ENCODE measurements at places on chromosomes 1 and 21. TPM values are rescaled to one million over a fixed set of nuclear protein-coding genes. Genes with fewer than 3 reads are reported as not detected.

The FMOD gene
- 132 TPM for total RNA-seq

GRCh38 chr1:2391931-2392509 is 379 bp downstream of the RER1 start:
- DNase-seq, result no peak

- no peak for DNase-seq
Observed at GRCh38 chr1:93554883-93555872, 107.3 kb downstream of the FNBP1L start.

The LEFTY1 gene
- total RNA-seq, result not detected

The MLLT11 gene
- 1.3 TPM for total RNA-seq

- DNase-seq, result no peak
Observed at GRCh38 chr1:232218955-232219865, 410.7 kb downstream of the SIPA1L2 start.

DNA sequence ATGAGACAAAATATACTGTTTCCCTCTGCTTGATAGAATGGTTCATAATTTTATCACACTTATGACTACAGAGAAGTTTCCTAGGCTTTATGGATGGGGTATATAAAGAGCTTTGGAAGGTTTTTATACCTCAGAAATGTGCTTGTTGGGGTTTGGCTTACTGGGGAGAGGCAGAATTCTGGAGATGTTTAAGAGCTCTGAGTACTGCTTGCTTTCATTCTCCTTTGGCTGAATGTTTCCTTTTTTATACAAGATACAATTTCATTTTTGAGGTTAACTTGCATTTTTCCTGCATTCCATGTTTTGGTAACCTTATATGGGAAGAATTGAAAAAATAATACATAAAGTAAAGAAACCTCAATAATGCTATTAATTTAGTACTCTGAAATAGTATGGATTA is 157.7 kb upstream of the COL11A1 start:
- no peak for DNase-seq

The CNKSR1 gene
- 2.2 TPM for total RNA-seq

The BTBD19 gene
- 7.0 TPM for total RNA-seq

The KCTD3 gene
- total RNA-seq, result 100.0 TPM

- no peak for DNase-seq
Observed at GRCh38 chr1:205477121-205477758, 21.4 kb upstream of the BLACAT1 start.

- DNase-seq, result no peak
Observed at GRCh38 chr1:43539726-43540434, 9.2 kb downstream of the PTPRF start.

DNA sequence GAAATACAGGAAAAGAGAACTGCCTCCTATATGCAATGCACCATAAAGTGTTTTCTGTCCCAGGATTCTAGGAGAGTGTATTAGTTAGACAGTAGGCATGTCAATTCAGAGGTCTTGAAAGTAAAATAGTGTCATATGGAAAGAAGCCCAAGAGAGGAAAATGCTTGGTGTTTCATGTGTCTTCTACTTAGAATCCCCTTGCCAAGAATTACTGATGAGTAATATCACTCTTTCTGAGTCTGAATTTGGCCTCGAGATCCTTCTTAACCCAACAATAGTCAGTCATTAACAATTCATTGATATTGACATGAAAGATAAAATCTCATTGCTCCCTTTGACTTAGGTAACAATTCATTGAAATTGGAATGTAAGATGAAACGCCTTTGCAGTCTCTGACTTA is 972.2 kb downstream of the TTLL7 start:
- no peak for DNase-seq

DNA sequence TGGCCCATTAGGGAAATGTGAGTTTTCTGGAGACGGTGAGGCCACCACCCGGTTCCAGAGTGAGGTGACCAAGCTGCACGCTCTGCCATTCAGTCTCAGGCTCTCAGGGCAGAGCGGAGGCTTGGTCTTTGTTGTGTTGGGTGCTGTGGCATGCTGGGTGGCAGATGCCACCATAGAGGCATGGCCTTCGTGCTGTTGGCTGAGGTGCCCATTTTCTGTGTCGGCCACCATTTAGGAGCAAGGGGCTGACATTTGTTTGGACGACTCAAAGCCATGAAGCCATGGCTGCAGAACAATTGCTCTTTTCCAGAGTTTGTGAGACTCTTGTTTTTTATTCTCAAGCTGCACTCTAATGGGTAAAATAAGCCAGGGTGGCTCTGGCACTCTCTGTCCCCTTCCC is 36.8 kb upstream of the PWP2 start:
- DNase-seq, result no peak

DNA sequence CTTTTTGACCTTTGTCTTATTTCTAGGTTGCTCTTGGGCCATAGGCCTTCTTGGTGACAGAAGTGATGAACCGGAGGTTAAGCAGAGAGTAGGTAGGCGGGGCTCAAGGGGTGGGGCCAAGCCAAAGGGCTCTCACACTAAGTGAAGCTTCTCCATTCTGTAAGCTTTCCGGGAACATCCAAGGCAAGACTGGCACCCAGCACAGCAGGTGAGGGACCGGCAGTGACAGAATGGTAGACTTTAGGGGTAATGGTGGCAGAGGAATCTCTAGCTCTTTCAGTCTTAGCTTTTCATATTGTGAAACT is at the start of gene TNFAIP8L2:
TSS of gene TNFAIP8L2 (plus strand) at position 135 of the 305 bp plus-strand sequence. CDS start 2,049 bp downstream, outside the sequence.
- no peak for DNase-seq

DNA sequence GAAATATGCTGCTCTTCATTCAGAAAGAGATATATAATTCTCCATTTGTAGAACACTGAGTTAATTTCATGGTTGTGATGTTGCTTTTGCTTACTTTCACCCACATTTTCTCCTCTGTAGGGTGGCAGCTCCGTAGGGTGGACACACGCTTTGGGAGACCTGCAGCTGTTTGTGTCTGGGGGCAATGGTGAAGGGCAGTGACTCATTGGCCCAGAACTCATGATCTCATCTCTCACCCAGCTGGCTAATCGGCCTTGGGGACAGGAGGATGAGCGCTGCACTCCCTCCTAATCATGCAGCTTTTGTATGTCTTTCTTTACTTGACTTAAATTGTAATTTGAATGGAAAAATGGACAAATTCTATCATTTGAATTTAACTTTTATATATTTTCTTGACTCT is 9.6 kb downstream of the DISC1 start:
- DNase-seq, result no peak

The INAVA gene
- not detected for total RNA-seq

DNA sequence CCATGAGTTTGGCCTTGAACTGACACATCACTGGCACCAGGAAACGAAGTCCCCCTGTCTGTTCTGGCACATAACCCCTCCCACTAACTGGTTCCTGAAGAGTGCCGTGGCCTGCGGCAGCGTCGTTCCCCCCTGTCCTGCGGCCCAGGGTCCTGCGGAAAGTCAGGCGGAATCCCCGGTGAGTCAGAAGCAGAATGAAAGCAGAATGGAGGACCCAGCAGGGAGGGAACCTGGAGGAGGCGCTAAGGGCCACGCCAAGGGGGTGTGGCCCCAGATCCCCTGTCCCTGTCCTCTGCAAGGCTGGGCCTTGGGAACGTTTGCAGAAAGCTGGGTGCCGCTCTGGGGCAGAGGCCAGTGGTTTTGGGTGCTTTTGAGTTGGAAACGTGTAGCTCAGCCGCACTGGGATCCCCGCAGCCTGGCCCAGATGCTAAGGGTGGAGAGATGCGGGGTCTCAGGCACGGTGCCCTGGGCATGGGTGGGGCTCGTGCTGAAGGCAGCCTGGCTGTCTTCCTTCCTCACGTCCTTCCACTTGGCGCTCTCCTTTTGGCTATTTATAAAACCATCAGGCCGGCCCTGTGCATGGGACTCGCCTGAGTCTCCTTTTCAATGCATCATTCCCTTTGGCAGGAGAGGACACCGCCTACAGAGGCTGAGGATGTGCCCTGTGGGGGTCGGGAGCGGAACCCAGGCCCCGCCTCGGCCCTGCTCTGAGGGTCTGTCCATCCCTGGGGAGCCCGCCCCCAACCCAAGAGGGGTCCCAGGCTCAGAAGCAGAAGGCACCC is 36.2 kb downstream of the TP73 start:
- no peak for DNase-seq

DNA sequence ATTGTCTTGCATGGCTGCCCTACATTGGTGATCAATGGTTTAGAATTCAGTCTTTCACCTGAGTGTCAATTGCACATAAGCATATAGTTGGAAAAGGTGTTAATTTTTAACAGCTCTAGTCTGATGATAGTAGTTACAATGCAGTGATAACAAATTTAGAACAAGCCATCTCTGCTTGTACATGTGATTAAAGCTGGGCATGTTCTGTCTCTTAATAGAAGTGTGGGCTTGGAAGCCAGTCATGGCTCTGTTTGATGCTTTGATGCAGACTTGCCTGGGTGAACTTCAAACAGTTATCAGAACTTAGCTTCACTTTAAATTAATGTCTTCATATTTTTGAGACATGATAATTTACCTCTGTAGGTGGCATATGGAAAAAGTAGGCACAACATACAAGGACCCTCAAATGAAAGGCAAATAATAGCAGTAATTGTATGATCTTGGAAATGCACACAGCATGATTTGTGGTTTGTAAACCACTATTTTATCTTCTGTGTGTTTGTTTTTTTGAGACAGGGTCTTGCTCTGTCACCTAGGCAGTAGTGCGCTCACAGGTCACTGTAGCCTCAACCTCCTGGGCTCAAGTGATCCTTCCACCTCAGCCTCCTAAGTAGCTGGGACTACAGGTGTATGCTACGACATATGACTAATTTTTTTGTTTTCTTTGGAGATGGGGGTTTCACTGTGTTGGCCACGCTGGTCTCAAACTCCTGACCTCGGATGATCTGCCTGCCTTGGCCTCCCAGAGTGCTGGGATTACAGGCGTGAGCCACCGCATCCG is 3.8 kb downstream of the DDI2 start:
- DNase-seq, result no peak

- DNase-seq, result peak; percentile 83
Observed at GRCh38 chr1:26959722-26960624, at the start of gene KDF1. Gene KDF1 (minus strand): TSS chr1:26960468. CDS start chr1:26952380, 8,088 bp downstream.

DNA sequence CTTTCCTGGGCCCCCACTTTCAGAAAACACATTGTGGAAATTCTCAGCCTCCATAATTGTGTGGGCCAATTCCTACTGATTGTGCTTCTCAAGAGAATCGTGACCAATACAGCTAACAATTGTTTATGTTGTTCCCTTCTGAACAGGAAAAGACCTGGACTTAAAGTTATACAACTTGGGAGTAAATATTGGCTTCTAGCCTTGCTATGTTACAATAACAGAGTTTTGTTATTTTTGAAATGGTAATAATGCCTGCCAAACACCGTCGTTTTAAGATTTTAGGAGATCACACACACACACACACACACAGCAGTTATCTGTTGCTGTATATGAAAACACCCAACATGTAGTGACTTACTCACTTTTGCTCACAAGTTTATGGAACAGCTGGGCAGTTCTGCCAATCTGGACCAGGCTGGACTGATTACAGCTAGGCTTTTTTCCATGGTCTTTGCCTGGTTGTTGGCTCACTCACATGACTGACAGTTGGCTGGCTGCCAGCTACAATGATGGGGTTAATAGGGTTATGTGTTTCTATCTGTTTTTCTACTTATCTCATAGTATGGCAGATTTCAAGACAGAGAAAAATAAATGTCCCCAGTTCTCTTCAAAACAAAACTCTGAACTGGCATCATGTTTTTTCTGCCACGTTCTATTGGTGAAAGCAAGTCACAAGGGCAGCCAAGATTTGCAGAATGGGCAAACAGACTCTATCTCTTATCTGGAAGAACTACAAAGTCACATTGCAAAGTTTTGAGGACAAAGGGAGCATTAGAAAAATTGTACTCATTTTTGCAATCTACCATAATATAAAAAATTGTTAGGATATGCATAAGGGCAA is 447.5 kb downstream of the NEGR1 start:
- no peak for DNase-seq

The AKNAD1 gene
- 2.3 TPM for total RNA-seq

GRCh38 chr1:33466159-33466558 is 6.3 kb upstream of the ZSCAN20 start:
- DNase-seq, result no peak

DNA sequence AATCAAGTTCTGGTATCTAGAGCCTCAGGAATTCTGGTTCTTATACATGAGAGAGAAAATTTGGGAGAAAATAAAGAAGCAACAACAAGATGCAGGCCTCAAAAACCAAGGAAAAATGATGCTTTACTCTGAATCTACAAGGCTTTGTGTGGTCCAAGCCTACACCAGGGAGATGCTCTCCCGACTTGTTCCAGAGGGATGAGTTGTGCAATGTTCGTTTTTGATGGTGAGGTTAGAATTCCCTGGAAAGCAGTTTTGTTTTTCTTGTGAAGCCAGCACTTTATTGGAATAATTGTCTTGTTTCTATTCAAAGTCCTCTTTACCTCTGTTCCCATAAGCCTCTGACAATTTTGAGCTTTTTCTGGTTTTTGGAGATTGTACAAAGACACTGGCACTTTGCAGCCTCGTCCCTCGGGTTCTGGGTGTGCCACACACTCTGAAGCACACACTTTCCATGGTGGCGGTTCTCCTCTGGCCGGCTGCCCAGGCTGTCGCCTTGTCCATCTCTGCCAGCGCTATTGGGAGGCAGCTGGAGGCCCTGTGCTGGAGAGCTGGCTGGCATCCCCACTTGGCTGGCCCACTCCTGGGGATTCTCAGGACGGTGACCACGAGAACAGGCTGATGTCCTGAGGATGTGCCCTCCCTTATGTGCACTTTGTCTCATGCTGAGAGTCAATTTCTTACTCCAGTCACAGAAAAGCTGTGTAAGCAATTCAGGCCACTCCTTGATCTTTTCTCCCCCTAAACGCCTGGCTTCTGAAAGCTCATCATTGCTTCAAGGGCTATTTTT is 70.2 kb downstream of the EDEM3 start:
- DNase-seq, result no peak

The SPRR3 gene
- total RNA-seq, result not detected

The MMEL1 gene
- not detected for total RNA-seq

GRCh38 chr1:10637400-10637799 is 159.0 kb downstream of the CASZ1 start:
- no peak for DNase-seq

GRCh38 chr1:205989786-205990185 is 13.4 kb downstream of the RAB7B start:
- no peak for DNase-seq

The PPIAL4G gene
- total RNA-seq, result 0.15 TPM

DNA sequence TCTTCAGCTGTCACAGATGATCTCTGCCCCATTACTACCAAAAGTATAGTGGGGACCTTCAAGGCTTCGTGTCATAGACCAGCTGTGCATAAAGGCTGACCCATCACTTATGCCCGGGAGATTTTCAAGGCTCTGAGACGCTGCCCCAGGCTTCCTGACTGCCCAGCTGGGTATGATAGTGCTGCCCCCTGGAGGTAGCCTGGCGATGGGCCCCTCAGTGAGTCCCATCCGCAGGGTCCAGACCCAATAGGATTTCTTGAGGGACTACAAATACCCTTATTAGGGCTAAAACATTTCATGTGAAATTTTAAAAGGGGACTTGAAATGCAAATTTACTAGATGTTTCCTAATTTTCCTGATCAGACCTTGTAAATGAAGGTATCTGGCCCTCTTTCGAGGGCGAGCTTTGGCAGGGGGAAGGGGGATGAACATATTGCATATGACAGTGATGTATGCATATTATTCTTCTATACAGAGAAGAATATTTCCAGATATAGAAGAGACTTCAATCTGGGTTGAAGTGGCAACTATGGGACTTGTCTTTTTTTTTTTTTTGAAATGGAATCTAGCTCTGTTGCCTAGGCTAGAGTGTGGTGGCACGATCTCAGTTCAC is 11.7 kb upstream of the FCMR start:
- DNase-seq, result no peak

Data from breast epithelium (tissue), 4 donors.